Islet precursor cell (in vitro differentiated cells): ENCODE measurements at places on chromosomes 5 and 9.

DNA sequence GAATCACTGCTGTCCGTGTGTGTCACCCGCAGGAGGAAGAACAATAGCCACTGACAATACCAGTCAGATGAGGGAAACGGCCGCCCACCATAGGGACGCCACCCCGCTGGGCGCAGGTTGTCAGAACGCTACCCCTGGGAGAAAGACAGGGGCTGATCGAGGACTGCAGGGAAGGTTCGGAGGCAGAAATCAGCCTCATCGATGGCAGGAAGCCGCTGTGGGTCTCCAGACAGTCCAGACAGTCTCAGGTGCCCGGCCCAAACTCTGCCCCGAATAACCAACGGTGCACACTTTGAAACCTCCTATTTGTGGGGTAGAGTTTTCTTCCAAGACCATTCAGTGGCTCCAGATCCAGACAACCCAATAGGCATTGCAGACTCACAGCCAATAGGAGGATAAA is 181.5 kb downstream of the ROR2 start:
- no peak for DNase-seq

- no peak for DNase-seq
These were observed 1312.0 kb upstream of the WWC1 start for GRCh38 chr5:166979307-166979895.

DNA sequence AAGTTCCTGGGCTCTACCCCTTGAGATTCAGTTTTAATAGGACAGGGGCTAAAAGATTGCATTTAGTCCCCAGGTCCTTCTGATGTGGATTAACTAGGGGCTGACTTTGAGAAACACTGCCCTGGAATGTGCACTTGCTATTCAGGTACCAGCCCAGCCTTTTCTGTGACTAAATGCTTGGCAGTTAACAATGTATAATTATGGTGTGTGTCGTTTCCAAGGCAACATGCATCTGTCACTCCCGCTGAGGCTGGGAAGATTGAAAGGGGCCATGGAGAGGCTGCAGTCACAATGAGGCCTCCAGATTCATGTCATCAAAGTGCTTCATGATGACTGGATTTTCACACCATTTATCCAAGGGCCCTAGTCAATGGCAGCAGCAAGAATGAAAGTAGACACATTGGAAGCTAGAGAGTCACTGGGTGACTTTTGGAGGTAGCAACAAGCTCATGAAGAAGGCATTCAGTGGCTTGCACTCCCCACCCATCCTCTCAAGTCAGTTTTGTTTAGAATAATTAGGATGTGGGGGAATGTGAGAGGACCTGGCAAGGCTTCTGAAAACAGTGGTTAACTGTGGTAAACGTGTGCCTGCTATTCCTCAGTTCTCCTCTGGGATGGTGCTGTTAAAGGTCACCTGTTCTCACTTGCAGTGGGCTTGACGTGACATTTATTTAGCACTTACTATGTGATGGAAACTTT is 28.3 kb downstream of the RAI14 start:
- DNase-seq = peak; percentile 93

GRCh38 chr9:97710356-97711222 is 13.4 kb upstream of the XPA start:
- DNase-seq = peak; percentile 69

GRCh38 chr9:122095010-122095767 is 2.1 kb upstream of the TTLL11 start:
- peak; percentile 74 for DNase-seq

DNA sequence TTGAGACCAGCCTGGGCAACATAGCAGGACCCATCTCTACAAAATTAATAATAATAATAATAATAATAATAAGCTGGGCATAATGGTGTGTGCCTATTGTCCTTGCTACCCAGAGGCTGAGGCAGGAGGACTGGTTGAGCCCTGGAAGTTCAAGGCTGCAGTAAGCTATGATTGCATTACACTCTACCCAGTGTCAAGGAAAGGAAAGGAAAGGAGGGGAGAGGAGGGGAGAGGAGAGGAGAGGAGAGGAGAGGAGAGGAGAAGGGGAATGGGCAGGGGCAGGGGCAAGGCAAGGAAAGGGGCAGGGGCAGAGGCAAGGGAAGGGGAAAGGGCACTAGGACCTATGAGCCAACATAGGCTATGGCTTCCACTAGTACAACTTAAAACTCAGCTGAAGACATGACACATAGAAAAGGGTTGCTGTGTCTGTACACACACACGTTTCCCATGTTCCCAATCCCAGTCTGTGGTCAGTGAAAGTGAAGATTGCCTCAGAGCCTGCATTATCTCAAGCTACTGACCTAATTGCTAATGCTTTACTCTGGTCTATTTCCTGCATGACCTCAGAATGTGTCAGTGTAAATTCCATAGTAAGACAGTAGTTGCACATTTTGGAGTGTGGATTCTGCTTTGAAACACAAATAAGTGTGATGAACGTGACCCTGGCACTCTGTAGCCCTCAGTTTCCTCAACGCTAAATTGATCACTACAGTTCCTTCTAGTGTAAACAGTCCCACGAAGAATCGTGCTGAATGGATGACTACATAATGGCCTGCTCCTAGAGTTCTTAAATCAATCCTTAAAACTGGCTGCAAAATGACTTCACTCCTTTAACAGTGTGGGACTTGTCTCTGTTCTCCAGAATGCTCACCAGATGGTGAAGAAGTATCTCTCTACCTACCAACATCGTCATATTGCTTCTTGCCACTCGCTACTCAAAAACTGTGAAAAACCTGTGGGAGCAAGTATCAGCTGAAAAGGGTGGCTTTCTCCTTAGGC is 497.0 kb downstream of the RAB3C start:
- peak; percentile 92 for DNase-seq

GRCh38 chr5:59807806-59808205 is 85.7 kb downstream of the PDE4D start:
- DNase-seq = no peak

DNA sequence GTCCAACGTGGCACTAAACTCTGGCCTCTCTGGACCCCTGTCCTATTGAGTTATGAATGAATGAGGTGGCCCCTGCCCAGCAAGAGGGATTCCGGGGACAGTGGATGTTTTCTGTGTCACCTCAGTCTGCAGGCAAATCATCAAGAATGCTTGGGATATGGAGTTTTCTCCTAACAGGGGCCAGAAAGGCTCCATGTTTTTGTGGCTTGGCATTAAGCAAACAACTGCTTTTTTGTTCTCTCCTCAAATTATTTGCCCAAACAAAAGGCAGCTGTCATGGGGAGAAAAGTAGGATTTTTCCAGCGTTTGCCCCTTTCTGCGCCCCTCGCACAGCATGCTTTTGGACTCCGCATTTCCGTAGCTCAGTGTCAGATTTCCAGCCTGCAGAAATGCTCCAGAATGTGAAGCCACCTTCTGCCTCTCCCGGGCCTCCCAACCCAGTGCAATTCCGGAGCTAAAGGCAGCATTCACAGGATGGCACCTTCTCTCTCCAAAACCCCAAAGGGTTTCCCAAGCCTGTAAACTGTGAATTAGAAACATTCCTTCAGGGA is 553.3 kb downstream of the CCDC171 start:
- DNase-seq = no peak

GRCh38 chr5:83227611-83228010 is 150.3 kb downstream of the XRCC4 start:
- DNase-seq = no peak

GRCh38 chr9:110444911-110445310 is 107.2 kb upstream of the TXNDC8 start:
- no peak for DNase-seq

GRCh38 chr5:102863058-102863457 is 108.0 kb downstream of the PAM start:
- DNase-seq = no peak

- peak; percentile 84 for DNase-seq
These were observed 61.7 kb downstream of the OTULIN start for GRCh38 chr5:14726066-14726838.

GRCh38 chr5:9924614-9925013 is 294.5 kb upstream of the TAS2R1 start:
- DNase-seq = no peak

- DNase-seq = no peak
These were observed 381.6 kb upstream of the PRR16 start for GRCh38 chr5:120082316-120083068.

DNA sequence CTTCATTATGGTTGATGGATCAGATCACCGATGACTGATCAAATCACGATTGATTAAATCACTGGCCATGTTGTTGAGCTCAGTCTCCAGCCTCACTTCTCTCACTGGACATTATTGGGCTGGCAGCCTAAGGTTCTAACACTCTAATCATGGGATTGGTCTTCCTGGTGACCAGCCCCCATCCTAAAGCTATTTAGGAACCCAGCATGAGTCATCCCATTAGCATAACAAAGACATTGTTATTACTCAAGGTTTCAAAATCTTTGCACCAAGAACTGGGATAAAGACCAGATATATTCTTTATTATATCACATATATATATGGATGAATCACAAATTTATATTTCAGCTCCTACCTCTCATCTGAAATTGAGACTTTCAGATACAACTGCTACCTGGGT is 272.1 kb upstream of the IL12B start:
- DNase-seq = no peak

GRCh38 chr9:94945197-94946144 is 219.0 kb downstream of the AOPEP start:
- DNase-seq = peak; percentile 91

DNA sequence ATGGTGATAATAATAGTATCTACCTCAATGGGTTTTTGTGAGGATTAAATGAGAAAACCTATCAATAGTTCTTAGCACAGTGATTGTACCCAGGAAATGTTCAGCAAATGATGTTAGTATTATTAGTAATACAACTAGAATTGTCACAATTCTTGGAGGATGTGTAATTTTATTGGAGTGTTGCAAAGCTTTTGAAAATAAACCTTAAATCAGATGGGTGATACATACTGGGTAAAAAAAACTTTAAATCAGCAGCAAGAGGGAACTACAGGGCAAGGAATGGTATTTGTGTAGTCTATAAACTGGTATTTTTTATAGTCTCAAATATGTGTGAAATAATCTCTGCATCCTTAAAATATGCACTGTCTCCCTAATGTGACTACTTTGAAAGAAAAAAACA is 371.6 kb downstream of the PIK3R1 start:
- DNase-seq = no peak

GRCh38 chr5:167642181-167642580 is 649.3 kb upstream of the WWC1 start:
- DNase-seq = no peak

- DNase-seq = no peak
These were observed 46.7 kb downstream of the IL31RA start for GRCh38 chr5:55897905-55898304.

DNA sequence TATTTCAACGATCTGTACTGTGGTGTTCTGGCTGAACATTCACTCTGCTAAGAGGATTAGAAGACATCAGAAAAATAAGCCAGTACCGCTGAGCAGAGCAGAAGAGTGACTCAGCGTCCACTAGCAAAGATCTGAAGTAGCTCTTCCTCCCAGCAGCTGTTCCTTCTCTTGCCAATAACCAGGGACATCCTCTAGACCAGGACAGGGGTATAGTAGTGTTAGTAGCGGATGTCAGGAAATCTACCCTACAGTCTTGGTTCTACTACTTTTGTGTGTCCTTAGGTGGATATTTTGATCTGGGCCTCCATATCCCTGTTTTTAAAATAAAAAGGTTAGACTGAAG is 103.6 kb downstream of the TSSK1B start:
- no peak for DNase-seq

DNA sequence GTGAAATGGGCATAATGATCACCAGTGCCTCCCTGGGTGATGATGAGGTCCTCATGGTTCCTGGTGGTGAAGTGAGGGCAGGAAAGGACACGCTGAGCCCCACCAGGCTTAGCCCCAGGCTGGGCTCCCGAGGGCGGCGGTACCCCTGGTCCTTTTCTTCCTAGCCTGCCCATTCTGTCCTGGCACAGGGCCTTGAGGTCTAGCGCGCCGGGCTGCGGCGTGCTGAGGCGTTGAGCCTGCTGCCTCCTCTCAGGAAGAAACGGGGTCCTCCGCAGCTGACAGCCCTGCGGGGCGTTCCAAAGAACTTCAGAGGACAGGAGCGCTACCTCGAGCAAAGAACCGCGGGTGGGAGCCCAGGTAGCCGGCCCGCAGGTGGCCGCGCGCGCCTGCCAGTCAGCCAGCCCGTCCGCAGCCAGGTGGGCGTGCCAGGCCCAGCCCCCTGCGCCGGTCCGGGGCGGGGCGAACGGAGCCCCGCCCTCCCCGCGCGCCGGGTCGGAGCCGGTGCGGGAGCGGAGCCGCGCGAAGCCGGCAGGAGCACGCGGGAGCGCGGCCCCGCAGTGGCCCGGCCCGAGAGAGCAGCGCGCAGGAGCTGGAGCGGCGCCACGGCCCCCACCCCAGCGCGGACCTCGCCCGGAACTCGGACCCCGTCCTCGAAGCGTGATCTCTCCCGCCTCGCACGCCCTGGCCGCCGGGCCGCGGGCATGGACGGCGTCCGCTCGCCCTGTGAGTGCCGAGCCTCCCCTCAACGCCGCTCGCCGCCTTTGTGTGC is at the start of gene WNK2:
Gene WNK2, plus strand, starts transcription at position 477 of the 769 bp plus-strand sequence. CDS start 791 bp downstream, outside the sequence.
- no peak for DNase-seq

- no peak for DNase-seq
These were observed 91.4 kb downstream of the ANGPTL2 start for GRCh38 chr9:127030814-127031740.

DNA sequence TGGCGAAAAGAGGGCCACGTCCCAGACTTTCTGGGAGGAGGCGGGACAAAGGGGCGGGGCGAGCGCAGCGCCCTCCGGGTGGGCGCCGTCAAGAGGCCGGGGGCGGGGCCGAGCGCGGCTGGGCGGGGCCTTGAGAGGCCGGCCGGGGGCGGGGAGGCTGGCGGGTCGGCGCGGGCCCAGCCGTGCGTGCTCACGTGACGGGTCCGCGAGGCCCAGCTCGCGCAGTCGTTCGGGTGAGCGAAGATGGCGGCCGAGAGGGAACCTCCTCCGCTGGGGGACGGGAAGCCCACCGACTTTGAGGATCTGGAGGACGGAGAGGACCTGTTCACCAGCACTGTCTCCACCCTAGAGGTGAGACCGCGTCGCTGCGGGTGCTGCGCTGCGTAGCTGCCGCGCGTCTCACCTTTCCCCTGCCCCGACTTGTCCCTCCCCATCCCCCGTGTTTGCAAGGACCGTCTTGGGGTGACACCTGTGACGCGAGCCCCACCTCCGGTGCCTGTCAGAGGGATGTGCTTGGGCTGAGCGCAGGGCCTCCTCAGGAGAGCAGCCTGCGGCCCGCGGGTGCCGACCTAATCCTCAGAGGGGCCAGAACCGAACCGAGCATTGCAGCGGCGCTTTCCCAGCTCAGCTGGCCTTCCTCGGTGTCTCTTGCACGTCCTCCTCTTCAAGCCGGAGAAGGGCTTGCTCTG is at the start of gene SNX2:
Gene SNX2, plus strand, starts transcription at position 220 of the 689 bp plus-strand sequence. Its CDS starts 24 bp downstream, at position 244.
- peak; percentile 95 for DNase-seq

DNA sequence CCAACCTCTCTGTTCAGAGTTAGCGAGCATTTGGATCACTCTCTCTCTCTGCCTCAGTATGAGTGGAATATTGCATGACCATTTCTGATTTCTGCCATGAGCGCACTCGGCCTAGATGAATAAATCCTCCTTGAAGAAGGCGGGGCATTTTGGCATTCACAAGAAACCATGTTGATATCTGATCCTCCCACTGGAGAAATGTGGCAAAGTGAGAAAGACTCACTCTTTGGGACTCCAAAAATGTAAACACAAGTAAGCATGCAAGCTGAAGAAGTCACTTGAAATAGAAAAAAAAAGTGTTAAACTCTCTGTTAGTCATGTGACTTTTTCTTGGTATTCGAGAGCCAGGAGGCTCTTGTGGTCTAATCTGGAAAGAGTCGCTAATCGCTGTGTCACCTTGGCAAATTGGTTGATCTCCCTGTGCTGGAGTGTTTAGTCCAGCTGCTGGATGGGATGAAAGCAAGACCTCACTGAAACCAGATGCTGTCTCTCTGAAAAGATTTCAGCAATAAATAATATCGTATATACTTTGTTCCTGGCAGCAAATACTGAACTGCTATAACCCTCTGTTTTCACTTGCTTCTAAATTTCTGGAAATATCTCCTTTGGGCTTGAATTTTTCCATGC is 95.5 kb downstream of the GHR start:
- no peak for DNase-seq

GRCh38 chr5:168603746-168604145 is 24.6 kb upstream of the PANK3 start:
- DNase-seq = peak; percentile 46
